ENCODE measurements at places on chromosomes 5 and 9.
A peak's percentile ranks its signal among the peaks of the same experiment; 100 is the strongest.

GRCh38 chr5:10513501-10514442, 50.1 kb upstream of the ANKRD33B start:
- peak; percentile 68 for DNase-seq

DNA sequence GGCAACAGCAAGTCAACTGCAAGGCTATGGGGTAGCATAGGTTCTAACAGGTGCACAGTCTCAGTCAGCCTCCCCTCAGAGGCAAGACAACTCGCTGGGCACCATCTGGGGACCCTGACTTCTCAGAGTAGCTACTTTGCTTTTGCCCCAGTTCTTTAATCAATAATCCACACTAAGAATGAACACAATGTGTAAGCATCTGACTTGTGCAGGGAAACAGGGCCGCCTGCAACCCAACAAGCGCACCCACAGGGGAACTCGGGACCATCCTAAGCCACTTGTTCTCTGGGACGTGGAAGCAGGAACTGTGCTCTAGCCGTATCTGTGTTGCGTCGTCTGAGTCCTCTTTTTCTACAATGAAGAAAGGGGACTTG, 1.9 kb downstream of the MOB3B start:
- no peak for DNase-seq

GRCh38 chr9:37969130-37969529, 65.2 kb upstream of the SLC25A51 start:
- DNase-seq = no peak

- DNase-seq = no peak
Measured at GRCh38 chr9:132293145-132293721, 61.6 kb downstream of the SETX start.

GRCh38 chr5:85849411-85849810, 768.3 kb upstream of the COX7C start:
- DNase-seq = no peak

DNA sequence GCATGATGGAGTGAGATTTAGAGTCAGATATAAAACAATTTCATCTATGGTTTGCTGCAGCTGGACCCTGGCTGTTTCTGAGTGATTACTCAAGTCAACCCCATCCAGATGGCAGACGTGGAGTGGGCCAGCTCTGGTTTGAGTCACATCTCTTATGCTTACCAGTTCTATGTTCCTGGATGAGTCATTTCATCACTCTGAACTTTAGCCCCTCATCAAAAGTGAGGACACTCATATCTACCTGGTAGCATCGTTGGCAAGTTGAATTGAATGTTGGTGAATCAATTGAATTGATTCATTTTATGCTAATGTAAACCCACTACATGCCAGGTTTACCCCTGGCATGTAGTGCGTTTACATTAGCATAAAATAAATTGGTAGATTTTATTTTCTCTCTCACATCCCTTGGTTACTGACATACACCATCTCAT, 176.4 kb downstream of the FGF18 start:
- peak; percentile 68 for DNase-seq

- no peak for DNase-seq
Measured at GRCh38 chr9:88689509-88690298, 154.7 kb downstream of the NXNL2 start.

DNA sequence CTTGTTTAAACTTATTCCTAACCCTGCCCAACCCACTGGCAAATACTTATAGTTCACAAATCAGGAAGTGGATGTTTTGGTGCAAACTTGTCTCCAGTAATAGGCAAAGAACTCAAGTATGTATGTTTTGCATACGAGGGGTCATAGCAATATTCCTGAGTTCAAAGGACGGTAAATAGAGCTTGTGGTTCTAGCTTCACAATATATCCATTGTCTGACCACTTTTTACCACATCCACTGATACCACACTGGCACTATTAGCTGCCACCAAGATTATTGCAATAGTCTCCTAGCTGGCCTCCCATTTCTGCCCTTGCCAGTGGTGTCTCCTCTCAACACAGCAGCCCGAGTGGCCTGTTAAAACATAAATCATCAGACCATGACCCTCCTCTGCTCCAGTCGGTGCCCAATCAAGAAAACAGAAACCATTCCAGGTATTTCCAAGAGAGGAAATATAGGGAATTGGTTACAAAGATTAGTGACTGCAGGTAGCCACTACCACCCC, 17.0 kb downstream of the GRXCR2 start:
- no peak for DNase-seq

DNA sequence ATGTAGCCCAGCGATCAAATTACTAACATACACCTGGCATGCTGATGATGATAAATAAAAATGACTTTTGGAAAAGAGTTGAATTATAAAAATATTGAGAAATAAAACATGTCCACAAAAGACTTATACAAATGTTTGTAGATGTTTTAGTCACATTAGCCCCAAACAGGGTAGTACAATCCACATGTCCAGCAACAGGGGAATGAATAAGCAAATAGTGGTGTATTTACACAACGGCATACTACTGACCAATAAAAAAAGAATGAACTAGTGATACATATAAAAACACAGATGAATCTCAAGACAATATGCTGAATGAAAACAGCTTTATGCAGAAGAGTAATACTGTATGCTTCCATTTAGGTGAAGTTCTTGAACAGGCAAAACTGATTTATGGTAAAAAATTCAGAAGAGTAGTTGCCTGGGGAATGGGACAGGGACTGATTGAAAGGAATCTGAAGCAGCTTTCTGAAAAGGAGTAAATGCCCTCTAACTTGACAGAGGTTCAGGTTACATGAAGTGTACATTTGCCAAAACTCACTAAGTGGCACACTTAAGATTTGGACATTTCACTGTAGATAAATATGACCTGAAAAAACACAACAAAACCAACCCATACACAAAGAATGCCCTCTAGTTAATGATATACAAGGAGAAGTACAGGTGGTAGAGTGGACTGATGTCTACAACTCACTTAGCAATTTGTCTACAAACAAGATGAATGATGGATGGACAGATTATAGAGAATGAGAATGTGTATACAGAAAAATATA, 35.4 kb downstream of the ACTL7A start:
- no peak for DNase-seq
